ENCODE measurements at places on chromosomes 1 and 21.

DNA sequence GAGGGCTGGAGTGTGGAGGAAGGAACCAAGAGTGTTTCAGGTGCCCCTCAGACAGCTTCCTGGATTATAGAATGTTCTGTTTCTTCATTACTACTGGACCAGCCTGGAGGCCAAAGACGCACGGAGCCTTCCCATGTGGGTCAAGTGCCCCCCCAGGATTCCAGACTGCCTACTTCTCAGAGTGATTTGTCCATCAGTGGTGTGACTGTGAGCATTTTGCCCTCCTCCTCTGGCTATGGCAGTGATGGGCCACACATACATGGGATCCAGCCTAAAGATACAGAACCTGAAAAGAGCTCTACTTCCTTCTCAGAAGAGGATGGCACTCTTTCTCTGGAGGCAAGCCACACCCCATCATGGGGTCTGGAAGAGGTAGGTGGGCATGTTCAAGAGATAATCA lies 64.9 kb downstream of the MACF1 start:
- DNase-seq: no peak

GRCh38 chr1:40851643-40852042 lies 10.5 kb downstream of the CITED4 start:
- DNase-seq: no peak

- no peak for DNase-seq
Measured at GRCh38 chr1:41377397-41377796, 16.2 kb downstream of the FOXO6 start.

GRCh38 chr1:16231331-16232315 lies 5.4 kb downstream of the CPLANE2 start:
- no peak for DNase-seq

- DNase-seq: no peak
Measured at GRCh38 chr1:30807318-30808066, 49.9 kb upstream of the LAPTM5 start.

- no peak for DNase-seq
Measured at GRCh38 chr1:156492591-156493080, 7.9 kb downstream of the MEF2D start.

- no peak for DNase-seq
Measured at GRCh38 chr1:2103266-2103900, 53.2 kb downstream of the PRKCZ start.

DNA sequence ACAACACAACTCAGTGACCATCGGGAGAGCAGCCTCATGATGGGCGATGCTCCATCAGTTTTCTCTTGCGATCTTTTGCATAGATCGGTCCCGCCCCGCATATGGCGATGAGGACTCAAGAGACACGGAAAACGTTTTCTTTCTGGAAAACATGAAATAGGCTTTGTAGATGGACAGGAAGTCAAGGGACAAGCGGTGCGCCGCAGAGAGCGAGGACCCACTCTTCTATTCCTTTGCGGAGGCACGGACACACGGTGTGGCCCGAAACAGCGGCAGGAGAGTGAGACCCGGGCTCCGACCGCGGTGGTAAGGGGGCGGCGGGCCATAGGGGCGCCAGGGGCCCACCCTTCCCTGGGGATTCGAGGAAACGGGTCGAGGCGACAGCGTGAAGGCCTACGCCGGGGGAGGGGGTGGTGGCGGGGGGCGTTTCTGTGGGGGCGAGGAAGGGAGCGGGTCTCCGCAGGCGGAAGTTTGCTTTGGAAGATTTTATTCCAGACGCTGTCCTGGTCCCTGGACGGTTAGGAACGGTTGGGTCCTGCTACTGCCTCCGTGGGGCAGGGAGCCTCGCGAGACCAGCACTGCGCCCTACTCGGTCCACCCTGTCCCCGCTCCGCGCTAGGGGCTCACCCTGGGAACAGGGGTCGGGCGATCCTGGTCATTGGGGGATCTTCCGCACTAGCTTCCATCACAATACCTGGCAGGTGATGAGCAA lies 796 bp upstream of the TDRKH start:
- no peak for DNase-seq

GRCh38 chr1:243917177-243917862 lies 67.3 kb upstream of the AKT3 start:
- peak; percentile 74 for DNase-seq

DNA sequence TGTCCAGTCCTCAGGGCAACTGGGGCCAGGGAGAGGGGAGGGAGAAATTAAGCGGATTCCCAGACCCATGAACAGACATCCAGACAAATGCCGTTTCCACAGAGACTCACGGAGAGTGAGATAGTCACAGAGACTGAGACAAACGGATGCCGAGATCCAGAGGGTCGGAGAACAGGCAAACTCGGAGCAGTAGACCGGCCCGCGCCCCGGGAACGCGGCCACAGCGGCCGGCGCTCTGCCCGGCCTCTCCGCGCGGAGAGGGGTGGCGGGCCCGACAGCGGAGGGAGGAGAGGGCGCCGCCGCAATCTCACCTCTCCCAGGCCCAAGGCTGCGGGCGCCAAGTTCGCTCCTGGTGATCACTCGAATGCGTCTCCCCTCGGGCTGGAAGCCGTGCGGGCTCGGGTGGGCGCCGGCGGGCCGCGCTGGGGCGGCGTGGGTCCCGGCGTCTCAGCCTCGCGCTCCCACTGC lies 831 bp upstream of the FOXD2 start:
- DNase-seq: peak; percentile 42

DNA sequence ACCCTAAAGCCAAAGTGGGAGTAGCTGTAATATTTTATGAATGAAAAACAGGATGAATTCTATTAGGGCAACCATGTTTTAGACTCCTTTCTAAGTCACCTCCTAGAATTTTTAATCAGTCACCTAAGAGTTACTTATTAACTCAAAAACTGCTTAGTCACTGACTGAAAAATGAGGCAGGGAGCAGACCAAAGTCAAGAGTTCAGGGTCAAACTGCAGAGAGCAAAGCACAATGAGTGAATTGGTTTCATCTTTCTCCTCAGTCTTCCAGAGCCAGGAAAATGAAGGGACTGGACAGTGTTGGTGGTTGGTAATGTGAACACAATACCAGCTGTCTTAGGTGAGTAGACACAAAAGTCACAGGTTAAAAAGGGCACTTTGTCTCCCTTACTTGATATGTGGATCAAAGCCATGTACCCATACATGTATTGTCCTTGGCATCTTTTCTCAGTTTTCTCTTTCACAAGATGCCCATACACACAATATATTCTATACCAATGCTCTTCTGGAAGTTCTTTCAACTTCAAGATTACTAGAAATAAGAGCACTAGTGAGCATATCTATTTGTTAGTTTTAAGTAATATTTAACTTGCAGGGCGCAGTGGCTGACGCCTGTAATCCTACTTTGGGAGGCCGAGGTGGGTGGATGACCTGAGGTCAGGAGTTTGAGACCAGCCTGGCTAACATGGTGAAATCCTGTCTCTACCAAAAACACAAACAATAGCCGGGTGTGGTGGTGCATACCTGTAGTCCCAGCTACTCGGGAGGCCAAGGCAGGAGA lies 42.2 kb downstream of the ATP1B1 start:
- no peak for DNase-seq

- no peak for DNase-seq
Measured at GRCh38 chr1:182720463-182720862, 36.1 kb upstream of the RGS8 start.

GRCh38 chr1:10604966-10605365 lies 130.2 kb downstream of the PEX14 start:
- no peak for DNase-seq

DNA sequence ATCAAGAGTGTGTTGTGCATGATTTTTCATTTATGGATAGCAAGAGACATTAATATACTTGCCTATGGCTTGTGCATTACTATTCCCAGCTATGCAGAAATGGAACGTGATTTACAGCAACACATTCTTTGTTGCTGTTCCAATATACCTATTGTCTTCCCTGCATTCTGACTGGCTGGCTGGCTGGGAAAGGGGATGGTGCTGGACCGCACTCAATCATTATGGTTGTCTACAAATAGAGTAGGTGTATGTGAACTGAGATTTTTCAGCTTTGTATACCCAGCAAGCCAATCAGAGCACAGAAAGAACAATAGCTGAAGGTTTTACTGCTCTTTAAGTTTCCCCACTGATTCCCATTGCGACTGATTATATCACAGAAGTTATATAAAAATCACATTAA lies 167.5 kb downstream of the ATG4C start:
- no peak for DNase-seq

- no peak for DNase-seq
Measured at GRCh38 chr1:197319631-197320030, 51.6 kb downstream of the CRB1 start.

DNA sequence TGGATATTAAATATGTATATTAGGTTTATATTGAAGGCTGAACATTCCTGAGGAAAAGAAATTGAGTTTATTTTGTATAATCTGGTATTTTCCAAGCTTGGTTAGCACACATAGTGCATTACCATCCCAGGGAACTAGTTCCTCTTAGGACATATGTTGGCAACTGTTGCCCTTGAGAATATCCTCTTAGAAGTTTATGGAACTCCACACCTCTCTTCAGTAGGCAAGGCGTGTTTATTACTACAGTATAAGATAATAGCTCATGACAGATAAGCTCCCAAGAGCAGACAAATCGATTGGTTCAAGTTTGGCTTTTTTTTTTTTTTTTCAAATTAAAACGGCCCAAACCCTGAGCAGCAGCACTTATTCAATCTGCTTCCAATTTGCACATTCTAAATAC lies 59.8 kb upstream of the SIPA1L2 start:
- DNase-seq: no peak

DNA sequence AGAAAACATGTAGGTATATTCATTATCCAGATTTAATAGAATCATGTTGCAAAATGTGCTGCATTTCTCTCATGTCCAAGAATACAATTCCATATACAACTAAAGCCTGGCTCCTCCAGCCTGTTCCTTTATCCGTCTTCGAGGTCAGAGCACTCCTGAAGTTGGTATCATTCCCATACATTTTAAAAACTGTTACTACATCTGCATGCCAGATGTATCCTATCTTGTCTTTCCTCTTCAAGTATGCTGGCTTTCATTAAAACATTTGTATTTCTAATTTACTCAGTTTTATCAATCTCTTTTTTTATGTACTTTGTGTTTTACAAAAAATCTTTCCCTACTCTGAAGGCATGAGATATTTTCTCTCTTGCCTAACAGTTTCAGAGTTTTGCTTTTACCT lies 536.6 kb upstream of the USP24 start:
- no peak for DNase-seq

GRCh38 chr1:10671090-10671489 lies 125.4 kb downstream of the CASZ1 start:
- DNase-seq: no peak
